ENCODE measurements at places on chromosomes 7 and 10. TPM values are rescaled to one million over a fixed set of nuclear protein-coding genes. Genes with fewer than 3 reads are reported as not detected.

The PRPS1L1 gene
- not detected for total RNA-seq

The ZNF365 gene
- 0.86 TPM for total RNA-seq

The TUBB8 gene
- total RNA-seq = 0.15 TPM

The SDK1 gene
- total RNA-seq = 0.50 TPM

The POU6F2 gene
- total RNA-seq = not detected

The SSMEM1 gene
- not detected for total RNA-seq

The ABCB1 gene
- 0.46 TPM for total RNA-seq

The HMX3 gene
- not detected for total RNA-seq

The PAOX gene
- 1.4 TPM for total RNA-seq

The TMEM176A gene
- total RNA-seq = 0.09 TPM

The PRRT4 gene
- total RNA-seq = 0.26 TPM

The LRRN3 gene
- total RNA-seq = 0.02 TPM

The MINDY4 gene
- 2.4 TPM for total RNA-seq

The NOC3L gene
- 20.9 TPM for total RNA-seq

The SCRN1 gene
- 49.7 TPM for total RNA-seq

The EIF5AL1 gene
- 2.1 TPM for total RNA-seq

The CPN1 gene
- 0.19 TPM for total RNA-seq

The NRCAM gene
- total RNA-seq = 135 TPM

The MRC1 gene
- 0.02 TPM for total RNA-seq

The SLC35B4 gene
- total RNA-seq = 43.2 TPM

The SPAG6 gene
- not detected for total RNA-seq

The PRF1 gene
- total RNA-seq = 0.05 TPM

The MYO1G gene
- total RNA-seq = 0.33 TPM

The WNT8B gene
- not detected for total RNA-seq

The YWHAG gene
- 243 TPM for total RNA-seq

The GIMAP5 gene
- not detected for total RNA-seq

The MMD2 gene
- not detected for total RNA-seq

The OPALIN gene
- not detected for total RNA-seq

The ASIC3 gene
- total RNA-seq = 10.5 TPM

The ATRNL1 gene
- 0.12 TPM for total RNA-seq

The KIAA1217 gene
- total RNA-seq = 1.0 TPM

The CTAGE8 gene
- total RNA-seq = not detected

The AKR1C4 gene
- 0.18 TPM for total RNA-seq

The MYH16 gene
- total RNA-seq = 0.25 TPM

The NPY4R gene
- total RNA-seq = 50.1 TPM

The XRCC2 gene
- total RNA-seq = 5.2 TPM

The SLC29A4 gene
- total RNA-seq = 15.7 TPM

The NCF1 gene
- total RNA-seq = 0.11 TPM

The CPA1 gene
- total RNA-seq = not detected

The NEUROD6 gene
- not detected for total RNA-seq

The CCL26 gene
- 7.7 TPM for total RNA-seq

The TMEM196 gene
- not detected for total RNA-seq

The AKR1C2 gene
- total RNA-seq = 3,597 TPM

The CRHR2 gene
- 0.05 TPM for total RNA-seq

The SERPINE1 gene
- total RNA-seq = 1,637 TPM

The UTF1 gene
- total RNA-seq = not detected

The LRIT1 gene
- total RNA-seq = not detected

The PIK3CG gene
- total RNA-seq = not detected

The C10orf143 gene
- 0.66 TPM for total RNA-seq

The ADRB1 gene
- 1.1 TPM for total RNA-seq

The LEP gene
- not detected for total RNA-seq

The STEAP1B gene
- not detected for total RNA-seq

The FAM24B gene
- 12.1 TPM for total RNA-seq

The ZNF248 gene
- 3.6 TPM for total RNA-seq
